ENCODE measurements at places on chromosomes 12 and 14. TPM values are rescaled to one million over a fixed set of nuclear protein-coding genes. Genes with fewer than 3 reads are reported as not detected.

SOX5 gene
- not detected for total RNA-seq

CLEC1B gene
- not detected for total RNA-seq

DNA sequence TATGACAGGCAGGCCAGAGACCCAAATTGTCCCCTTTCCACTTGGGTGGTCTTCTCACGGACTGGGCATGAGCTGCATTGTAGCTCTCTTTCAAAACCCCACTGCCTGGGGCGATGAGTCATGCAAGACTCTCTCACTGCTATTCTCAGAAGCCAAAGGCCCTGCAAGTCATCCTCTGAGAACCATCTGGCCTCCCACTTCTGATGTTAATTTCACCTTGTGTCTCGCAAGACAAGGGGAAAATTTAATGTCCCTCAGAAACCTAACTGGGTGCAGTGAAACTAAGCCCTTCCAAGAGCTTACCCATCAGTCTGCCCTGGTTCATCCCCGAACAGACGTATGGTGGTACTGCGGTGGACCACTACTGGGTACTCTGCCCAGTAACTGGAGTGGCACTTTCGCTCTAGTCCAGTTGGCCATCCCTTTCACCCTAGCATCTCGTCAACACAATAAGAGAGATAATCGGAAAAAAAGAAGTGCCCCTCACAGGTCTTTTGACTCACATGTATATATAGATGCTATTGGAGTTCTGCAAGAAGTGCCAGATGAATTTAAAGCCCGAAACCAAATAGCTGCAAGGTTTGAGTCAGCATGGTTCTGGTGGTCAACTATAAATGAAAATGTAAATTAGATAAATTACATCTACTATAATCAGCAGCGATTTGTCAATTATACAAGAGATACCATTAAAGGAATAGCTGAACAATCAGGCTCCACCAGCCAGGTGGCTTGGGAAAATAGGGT, 31.3 kb upstream of the LALBA start:
- DNase-seq = no peak

DNA sequence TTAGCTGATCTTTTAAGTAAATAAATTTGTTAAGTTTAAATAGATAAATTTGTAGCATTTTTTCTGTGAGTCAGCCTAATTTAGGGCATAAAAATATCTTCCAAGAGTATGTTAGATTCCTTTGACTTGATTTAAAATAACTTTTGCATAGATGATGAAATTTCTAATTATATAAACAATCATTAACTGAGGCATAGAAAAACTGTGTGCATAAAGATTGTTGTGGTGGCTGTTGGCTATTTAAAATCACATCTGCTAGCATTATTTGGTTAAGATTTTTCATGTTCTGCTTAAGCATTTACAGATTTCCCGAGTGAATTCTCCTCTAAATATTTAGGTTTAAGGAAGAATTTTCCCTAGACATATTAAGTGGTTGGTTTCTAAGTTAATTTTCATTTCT, 223.2 kb downstream of the FSCB start:
- DNase-seq = no peak

GRCh38 chr14:56133547-56133946, 15.3 kb downstream of the PELI2 start:
- no peak for DNase-seq

GUCY2C gene
- total RNA-seq = not detected

- no peak for DNase-seq
Observed at GRCh38 chr14:86311151-86311550, 781.2 kb downstream of the FLRT2 start.

OR4L1 gene
- not detected for total RNA-seq

DNA sequence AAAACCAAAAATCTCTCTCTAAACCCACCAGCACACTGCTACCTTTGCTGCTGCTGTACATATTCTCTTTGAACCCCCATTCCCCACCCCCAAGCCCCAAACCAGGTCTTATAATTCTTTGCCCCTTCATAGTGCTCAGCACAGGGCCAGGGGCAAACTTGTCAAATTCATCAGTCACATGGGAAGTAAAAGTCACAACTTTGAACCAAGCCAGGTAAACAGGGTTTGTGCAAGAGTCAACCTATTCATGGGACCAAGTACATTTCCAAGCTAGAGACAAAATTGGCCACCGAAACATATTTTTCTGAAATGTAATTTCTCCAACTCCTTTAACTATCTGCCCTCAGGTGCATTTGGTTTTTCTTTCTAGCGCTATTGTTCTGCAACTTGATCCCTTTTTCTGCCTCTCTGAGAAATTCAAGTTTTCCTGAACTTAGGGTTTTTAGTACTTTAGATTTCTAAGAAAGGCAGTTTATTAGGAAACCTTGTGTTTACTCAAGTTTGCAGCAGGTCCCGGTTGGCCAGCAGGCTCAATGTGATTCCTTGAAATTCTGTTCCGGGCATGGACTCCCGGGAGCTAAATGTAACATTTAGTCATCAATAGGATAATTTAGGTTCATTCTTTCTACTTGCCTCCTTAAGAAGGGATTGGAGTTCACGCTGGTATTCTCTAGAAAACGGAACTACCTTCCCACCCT, 230.5 kb downstream of the EFCAB11 start:
- no peak for DNase-seq

DNA sequence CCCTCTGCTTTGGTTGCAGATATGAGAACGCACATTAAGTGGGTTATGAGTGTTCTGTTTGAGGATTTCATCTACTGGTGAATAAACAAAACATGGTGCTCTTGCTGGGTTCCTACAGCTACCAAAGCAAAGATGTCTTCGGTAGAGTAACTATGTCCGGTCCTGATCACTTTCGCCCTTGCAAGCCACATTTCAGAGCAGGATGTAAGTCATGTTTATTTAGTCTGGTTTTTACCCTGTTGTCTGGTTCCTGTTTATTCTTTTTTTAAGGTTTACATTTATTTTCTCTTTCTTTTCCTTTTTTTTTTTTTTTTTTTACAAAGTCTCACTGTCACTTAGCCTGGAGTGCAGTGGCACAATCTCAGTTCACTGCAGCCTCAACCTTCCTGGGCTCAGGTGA, 99.2 kb downstream of the VEZT start:
- DNase-seq = no peak

B3GNT4 gene
- total RNA-seq = 1.4 TPM
